ENCODE measurements at places on chromosomes 13 and 19. TPM values are rescaled to one million over a fixed set of nuclear protein-coding genes. Genes with fewer than 3 reads are reported as not detected.

GRCh38 chr13:107799001-107799400, 416.3 kb downstream of the LIG4 start:
- H3K4me1 ChIP-seq: no peaks in the 10 kb centered on the region
- DNase-seq: no peak
- no peaks in the 10 kb centered on the region for H3K27me3 ChIP-seq
- H3K27ac ChIP-seq: no peak overlapping the region
- no peaks in the 10 kb centered on the region for H3K36me3 ChIP-seq
- H3K4me3 ChIP-seq: no peak overlapping the region

GRCh38 chr19:45636275-45636674, 2.9 kb downstream of the EML2 start:
- H3K4me3 ChIP-seq: no peak overlapping the region
- peaks cover 30% of the 10 kb centered on the region for H3K4me1 ChIP-seq
- no peaks in the 10 kb centered on the region for H3K27me3 ChIP-seq
- no peak for DNase-seq

DNA sequence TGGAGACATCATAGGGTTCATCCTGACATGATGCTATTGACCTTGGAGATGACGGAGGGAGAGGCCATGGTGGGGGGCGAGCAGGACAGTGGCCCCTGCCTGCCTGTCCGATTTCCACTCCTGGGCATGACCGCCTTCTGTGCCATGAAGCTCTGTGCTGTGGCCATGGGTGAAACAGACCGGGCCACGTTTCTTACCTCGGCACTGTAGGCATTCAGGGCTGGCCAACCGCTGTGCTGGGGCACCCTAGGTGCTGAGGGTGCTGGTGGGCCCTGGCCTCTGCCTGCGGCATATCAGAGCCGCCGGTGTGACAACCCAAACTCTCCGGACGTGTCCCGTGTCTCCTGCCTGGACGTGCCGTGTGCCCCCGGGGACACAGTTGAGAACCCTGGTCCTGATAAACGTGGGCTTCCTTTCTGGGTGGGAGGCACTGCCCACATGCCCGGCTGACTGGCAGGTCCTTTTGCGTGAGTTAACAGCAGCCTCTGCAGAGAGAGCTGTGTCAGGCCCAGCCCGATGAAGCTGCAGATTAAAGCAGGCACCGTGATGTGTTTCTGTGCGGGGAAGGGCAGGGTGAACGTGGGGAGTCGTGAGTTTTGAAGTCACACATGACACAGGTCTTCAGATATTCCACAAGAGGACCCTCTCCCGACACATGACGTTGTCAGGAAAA, 46.5 kb downstream of the TMEM255B start:
- H3K36me3 ChIP-seq: no peaks in the 10 kb centered on the region
- DNase-seq: no peak
- no peak overlapping the region for H3K27ac ChIP-seq
- no peaks in the 10 kb centered on the region for H3K27me3 ChIP-seq
- H3K4me1 ChIP-seq: no peaks in the 10 kb centered on the region

The CYP4F2 gene
- total RNA-seq: not detected

- no peaks in the 10 kb centered on the region for H3K4me1 ChIP-seq
- no peak overlapping the region for H3K4me3 ChIP-seq
- H3K27ac ChIP-seq: no peak overlapping the region
- H3K27me3 ChIP-seq: no peaks in the 10 kb centered on the region
- no peak for DNase-seq
Observed at GRCh38 chr19:27822336-27822735, 1390.6 kb downstream of the UQCRFS1 start.

DNA sequence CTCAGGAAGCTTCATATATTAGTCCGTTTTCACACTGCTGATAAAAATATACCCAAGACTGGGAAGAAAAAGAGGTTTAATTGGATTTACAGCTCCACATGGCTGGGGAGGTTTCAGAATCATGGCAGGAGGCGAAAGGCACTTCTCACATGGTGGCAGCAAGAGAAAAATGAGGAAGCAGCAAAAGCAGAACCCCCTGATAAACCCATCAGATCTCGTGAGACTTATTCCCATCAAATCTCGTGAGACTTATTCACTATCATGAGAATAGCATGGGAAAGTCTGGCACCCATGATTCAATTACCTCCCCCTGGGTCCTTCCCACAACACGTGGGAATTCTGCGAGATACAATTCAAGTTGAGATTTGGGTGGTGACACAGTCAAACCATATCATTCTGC, 23.1 kb downstream of the FLT3 start:
- DNase-seq: no peak
- H3K27me3 ChIP-seq: peaks cover 9% of the 10 kb centered on the region
- no peaks in the 10 kb centered on the region for H3K36me3 ChIP-seq
- H3K4me3 ChIP-seq: no peak overlapping the region

- no peak overlapping the region for H3K4me3 ChIP-seq
- no peaks in the 10 kb centered on the region for H3K4me1 ChIP-seq
- H3K27ac ChIP-seq: no peak overlapping the region
- H3K27me3 ChIP-seq: no peaks in the 10 kb centered on the region
Observed at GRCh38 chr19:20154636-20155035, 12.4 kb upstream of the ZNF486 start.

GRCh38 chr13:90943946-90944345, 403.5 kb upstream of the MIR17HG start:
- H3K4me1 ChIP-seq: no peaks in the 10 kb centered on the region
- H3K27me3 ChIP-seq: no peaks in the 10 kb centered on the region
- H3K36me3 ChIP-seq: no peaks in the 10 kb centered on the region
- H3K4me3 ChIP-seq: no peak overlapping the region

DNA sequence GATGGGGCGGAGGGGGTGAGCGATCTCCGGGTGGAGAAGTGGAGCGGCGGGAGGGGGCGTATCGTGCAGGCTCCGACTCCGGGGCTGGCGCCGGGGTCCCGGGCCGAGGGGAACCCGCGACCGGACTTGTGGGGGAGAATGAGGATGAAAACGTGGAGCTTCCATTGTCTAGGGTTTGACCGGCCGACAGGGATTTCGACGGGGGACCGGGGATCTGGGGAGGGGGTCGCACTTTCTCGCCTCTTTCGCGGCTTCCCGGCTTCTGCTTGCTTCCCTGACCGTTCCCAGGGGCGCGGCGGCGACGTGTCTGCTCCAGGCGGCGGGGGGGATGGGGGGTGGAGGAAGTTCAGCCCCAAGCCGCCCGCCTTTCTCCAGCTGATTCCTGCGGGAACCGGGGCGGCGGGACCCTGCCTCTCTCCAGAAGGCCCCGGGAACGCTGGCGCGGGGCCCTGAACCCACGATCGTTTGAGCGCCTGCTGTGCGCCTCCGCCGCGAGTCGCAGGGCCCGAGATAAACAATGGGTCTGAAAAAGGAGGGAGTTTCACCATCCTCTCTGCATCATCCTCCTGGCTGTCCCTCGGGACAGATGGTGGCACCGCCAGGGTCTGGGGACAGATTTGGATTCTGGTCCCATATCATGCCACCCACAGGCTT, 790 bp downstream of the TPM4 start:
- H3K4me1 ChIP-seq: peaks cover 71% of the 10 kb centered on the region
- peaks cover 42% of the 10 kb centered on the region for H3K36me3 ChIP-seq
- peak overlapping the region; percentile 83 for H3K4me3 ChIP-seq
- H3K27ac ChIP-seq: peak overlapping the region; percentile 95

Measured in activated CD4-positive, alpha-beta T cell treated with anti-CD3 and anti-CD28 coated beads, Interleukin-2, amount 10 ng/mL, durations not matched to agents 7 days and 5 days (primary cell).